ENCODE measurements at places on chromosomes 6 and 20. TPM values are rescaled to one million over a fixed set of nuclear protein-coding genes. Genes with fewer than 3 reads are reported as not detected.

Gene SSTR4
- total RNA-seq, result 0.12 TPM

Gene GRM4
- 0.29 TPM for total RNA-seq

Gene SYCP2L
- total RNA-seq, result 2.0 TPM

Gene KHDC1
- total RNA-seq, result 3.9 TPM

Gene BRPF3
- total RNA-seq, result 10.5 TPM

Data from A549 treated with GW870086 at 1 μM for 4 hours (cell line).